Activated CD4-positive, alpha-beta T cell treated with anti-CD3 and anti-CD28 coated beads, Interleukin-2, amount 50 U/mL, for 24 hours (primary cell): ENCODE measurements at places on chromosomes 5 and 9.

DNA sequence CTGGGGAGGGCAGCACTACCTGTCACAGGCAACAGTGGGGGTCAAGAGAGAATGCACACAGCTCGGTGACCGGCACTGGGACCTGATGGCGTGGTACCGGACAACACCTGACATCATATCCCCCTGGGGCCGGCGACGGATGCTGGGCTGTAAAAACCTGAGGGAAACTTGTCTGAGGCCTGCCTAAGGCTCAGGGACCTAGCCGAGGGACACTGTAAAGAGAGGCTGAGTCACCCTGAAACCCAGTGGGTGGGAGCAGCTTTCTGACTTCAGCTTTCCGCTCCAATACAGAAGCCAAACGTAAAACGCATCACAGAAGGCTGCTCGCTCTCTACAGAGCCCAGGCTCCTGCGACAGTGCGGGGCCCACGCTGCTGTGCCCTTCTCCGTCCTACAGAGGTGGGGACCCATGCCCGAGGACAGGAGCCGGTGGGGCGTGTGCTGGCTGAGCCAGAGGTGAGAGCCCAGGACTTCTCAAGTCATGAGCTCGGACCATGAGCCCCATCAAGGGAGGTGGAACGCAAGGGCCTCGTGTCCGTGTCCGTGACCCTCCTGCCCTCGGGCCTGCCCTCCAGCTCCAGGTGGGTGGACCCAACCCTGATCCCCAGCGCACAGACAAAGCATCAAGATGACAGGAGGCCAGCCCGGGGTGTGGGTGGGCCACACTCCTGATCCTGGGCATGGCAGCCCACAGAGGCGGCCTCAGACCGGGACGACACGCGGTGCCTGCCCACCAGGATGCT, 5.3 kb downstream of the RALGDS start:
- DNase-seq, result peak; percentile 44

GRCh38 chr5:176803068-176803942, 7.1 kb upstream of the UNC5A start:
- no peak for DNase-seq

- no peak for DNase-seq
Measured at GRCh38 chr5:77213601-77214000, 3.1 kb downstream of the PDE8B start.

DNA sequence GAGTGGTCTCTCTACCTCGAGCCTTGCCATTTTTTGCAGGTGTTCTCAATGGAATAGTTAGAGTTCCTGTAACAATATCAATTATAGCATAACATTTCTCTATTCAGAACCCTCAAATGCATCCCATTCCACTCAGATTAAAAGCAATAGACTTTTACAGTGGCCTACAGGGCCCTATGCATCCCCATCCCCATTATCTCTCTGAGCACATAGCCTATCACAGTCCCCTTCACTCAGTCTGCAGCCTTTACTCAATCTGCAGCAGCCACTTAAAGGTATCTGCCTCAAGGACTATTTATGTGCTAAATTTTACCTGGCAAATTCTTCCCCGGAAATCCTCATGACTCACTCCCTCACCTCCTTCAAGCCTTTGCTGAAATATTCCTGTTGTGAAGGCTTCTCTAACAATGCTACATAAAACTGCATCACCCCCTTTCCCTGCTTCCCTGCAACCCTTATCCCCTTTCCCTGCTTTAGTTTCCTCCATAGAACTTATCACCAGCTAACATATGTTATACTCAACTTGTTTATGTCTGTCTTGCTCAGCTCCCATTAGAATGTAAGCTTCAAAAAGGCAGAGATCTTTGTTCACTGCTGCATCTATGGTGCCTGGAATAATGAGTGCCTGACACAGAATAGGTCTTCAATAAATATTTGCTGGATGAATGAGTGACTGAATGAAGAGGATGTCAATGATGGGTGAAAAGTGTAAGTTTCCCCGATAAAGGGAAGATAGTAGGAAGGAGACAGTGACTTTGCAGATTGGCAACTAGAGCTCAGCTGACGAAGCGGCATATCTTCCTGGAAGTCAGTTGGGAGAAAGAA, 54.1 kb upstream of the ZNF366 start:
- no peak for DNase-seq

GRCh38 chr5:35371951-35372426, 141.7 kb upstream of the PRLR start:
- DNase-seq, result no peak

DNA sequence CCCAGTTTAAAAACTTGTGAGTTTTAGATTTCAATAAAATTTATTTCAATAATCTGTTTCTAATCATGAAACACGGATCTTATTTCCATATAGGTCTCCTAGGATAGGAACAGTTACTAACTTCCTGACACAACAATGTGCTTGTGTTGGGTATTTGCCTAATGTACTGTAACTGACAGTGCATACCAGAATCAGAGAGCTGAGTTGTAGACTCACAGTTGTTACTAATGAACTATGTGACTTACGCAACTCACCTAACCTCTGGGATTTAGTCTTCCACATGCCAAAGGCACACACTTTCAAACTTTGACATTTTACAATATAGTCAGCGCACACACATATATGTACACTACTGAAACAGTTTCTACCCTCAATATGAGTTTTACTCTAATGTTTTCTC, 77.7 kb downstream of the HOMER1 start:
- no peak for DNase-seq

DNA sequence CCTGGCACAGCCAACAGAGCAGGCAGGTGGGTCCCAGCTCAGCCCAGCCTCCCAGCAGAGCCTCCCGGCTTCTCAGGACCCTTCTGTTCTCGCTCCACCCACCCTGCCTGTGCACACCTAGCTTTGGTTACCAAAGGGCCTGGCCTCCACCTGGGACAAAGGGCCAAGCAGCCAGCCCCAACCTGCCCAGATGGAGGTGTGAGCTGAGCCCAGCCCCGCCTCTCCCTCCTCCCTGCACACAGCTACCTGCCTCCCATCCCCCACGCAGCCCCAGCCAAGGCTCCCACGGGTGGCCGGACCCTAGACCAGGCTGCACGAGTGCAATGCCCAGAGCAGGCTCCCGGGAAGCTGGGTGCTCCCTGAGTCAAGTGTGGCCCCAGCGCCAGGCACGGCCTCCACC, 5.6 kb downstream of the TPRN start:
- DNase-seq, result no peak

DNA sequence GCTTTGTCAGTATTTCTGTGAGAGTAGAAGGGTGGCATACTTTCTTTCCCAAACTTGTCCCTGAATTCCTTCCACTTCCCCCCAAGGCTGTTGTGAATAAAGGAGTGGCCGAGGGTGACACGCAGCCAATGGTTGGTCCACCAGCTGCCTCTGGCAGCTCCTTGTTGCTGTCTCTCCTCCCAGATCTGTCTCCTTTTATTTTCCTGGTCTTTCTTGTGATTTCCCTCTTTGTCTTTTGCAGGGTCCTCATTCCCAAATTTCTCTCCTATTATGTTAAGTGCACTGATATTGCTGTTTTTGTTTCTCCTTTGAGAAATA, 137.5 kb upstream of the HMHB1 start:
- DNase-seq, result no peak

- no peak for DNase-seq
Measured at GRCh38 chr9:114462791-114463190, 42.5 kb downstream of the WHRN start.

DNA sequence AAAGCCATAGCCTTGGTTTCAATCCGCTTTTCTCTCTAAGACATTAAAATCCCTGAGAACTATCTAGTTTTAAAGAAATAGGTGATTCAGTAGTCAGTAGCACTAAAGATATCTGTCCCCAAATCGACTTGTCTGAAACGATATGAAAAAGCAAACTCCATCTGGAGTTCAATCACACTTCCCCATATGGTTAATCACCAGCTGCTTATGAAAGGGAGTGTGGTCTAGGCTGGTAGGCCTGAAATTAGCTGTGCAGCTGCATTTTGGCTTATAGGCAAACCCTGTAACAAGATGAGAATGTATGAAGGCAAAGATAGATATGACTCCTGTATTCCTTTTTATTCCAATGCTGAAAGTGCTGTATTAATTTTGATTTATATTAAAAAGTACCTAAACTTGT, 65.9 kb downstream of the DMRTA1 start:
- DNase-seq, result no peak

GRCh38 chr5:4941957-4942830, 197.9 kb upstream of the ADAMTS16 start:
- DNase-seq, result no peak

DNA sequence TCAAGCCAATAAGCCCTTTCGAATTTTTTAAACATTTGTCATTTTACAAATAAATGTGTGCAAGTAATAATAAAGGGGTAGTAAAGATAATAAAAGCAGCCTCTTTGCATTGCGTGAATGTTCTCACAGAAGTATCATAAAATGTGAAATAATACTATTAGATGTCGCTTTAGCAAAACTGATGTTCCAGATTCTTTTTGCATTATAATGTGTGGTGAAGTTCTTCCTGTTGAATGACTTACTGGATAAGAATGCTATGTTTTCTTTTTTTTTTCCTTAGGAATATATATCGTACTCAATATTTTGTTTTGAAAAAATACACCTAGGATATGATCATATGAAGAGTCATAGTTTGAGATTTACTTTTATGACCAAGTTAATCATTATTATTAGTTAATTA, 85.2 kb upstream of the CDH12 start:
- DNase-seq, result no peak

DNA sequence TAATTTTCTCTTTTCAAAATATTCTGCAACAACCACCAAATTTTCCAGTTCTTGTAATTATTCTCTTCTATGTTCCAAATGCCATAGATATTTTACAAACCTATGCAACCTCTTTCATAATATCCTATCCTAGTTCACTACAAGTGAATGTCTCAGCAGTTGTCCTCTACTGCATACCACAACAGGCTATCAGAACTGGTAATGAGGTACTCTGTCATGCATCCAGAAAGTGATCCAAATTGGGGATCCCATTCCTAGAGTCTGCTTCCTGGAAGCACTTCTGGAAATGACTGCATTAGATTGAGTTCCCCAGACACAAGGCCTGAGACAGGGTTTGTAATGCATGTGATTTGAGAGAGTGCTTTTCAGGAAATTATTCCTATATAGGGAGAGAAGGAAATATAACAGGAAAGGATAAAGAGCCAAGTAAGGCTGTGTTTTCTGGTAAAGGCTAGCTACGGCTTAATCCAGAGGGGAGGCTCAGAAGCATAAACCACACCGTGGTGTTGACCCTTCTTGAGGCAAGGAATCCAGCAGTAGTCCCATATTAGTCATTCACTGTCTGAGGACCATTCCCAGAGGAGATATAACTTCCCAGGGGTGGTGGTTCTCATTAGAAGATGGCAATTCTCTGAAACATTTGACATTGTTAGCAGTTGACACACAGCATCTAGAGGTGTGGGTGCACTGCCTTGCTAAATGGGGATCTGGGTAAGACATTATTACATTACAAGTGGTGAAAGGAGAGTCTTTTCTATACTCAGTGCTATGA, 80.3 kb upstream of the FST start:
- no peak for DNase-seq

GRCh38 chr5:96384353-96384752, 48.7 kb downstream of the PCSK1 start:
- no peak for DNase-seq

DNA sequence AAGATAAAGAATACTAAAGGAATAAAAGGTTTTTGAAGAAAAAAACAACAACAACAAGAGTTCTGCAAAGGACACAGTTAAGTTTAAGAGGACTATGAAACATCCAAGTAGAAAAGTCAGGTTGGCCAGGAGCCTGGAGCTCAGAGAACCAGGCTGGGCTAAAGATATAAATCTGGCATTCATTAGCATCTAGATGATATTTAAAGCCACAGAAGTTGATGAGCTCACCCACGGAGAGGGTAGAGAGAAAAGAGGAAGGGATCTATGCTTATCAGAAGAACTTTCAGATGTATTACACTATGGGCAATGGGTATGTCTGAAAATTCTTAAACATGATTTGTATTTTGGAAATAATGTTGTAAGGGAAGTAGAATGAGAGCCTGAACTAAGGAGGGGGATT, 9.9 kb downstream of the MIER3 start:
- DNase-seq, result no peak

GRCh38 chr5:10317825-10318682, 10.4 kb upstream of the CMBL start:
- DNase-seq, result no peak

DNA sequence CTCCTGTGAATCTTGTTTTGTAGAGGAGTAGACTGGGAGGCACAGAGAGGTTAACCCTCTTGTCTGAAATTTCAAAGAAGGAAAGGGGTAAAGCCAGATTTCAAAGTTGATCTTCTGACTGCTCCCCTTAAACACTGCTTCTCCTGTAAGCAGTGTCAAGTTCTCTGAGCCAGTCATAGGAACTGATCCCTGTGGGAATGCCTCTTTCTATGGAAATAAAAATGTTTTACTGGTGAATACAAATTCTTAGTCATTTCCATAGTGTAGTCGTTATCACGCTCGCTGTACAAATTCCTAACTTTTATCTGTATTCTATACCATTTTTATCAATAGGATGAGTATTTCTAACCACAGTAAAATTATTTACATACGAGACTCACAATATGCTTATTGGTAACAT, 66.3 kb upstream of the PRRC1 start:
- DNase-seq, result no peak

- DNase-seq, result no peak
Measured at GRCh38 chr5:160843240-160843639, 8.8 kb downstream of the ATP10B start.

DNA sequence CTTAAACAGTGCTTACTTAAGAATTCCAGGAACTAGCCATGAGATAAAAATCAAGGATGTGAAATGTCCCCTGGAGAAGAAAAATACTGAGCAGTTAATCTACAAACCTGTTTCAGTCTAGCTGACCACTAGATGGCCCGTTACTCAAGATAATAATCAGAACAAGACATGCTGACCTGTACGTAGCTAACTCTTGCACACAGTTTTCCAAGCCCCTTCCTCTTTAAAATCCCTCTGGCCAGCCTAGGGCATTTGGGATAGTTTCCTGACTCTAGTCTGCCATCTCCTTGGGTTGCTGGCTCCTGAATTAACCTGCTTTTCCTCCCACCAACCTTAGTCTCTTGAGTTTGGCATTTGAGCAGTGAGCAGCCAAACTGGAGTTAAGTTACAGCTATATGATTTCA, 59.2 kb upstream of the TRAF1 start:
- DNase-seq, result no peak

DNA sequence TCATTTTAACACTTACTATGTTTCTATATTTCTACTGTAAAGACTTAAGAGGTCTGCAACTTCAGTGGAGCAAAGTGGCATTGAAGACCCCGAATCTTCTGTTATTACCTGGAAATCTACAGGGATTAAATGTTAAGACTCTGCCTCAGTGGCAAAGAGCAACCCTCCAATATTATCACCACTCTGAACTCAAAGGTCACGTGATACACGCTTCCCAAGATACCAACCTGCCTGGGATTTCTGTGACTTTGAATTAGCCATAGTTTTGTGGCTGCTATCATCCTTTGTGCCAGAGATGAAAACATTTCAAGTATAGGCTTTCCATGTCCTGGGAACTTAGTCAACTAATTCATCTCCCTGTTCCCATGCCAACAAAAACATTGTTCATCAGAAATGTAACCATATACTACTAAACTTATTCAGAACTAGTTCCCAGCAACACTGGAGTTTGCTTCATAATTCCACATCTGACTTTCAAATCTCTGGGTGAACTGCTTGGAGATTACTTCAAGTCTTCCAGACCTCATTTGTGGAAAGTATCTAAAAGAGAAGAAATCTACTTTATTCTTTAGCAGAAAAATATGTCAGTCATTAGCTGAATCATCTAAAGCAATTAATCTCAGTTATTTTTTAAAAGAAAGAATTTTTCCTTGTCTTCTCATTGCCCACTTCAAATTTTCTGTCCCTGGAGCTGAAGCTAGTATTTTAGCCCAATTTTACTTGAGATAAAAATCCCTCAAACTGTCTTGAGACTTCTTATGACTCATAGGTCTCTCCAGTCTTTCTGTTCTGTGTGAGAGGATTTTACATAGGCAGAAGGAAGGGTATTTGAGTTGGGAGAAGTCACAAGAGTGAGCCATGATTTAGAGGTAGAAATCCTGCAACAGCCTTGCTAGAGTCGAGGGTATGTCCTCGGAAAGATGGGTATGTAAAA, 83.0 kb downstream of the ZNF462 start:
- no peak for DNase-seq
